Right ventricle myocardium superior (tissue), 1 donor: ENCODE measurements at places on chromosomes 16 and 17. TPM values are rescaled to one million over a fixed set of nuclear protein-coding genes. Genes with fewer than 3 reads are reported as not detected.

DNA sequence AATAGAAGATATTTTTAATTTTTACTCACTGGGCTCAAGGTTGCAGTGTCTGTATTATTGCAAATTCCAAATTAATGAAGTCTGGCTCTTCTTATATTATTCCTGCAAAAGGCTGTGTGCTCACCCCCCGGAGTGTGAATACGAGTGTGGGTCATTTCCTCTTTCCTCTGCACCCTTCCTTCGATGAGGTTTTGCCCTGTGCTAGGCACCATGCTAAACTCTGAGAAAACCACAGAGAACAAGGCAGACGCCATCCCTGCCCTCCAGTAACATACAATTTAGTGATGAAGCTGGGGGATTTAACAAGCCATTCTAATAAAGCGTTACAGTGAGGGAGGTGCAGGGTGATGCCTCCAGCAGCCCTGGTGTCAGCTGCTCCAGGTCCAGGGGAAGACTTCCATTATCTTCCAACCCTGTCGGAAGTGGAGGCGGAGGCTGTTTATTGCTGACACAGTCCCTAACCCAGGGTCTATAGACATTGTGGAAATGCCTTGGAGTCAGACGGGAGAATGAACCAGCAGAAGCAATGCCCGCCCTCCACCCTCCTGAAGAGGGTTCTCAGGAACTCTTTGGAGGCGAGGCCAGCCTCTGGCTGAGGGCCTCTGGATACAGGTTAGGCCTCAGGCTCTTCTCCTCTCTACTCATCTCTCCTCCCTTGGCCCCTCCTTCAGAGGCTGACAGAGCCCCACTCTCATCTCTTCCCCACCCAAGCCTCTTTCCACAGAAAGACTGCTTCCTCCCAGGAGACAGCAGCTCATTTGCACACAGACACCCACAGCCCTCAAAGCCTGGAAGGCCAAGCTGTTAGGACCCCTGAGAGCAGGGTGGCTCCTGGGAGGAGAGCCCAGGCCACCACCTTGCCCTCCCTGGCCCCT lies 2.0 kb upstream of the ACE start:
- DNase-seq: no peak

GRCh38 chr16:66247516-66248481 lies 118.7 kb upstream of the CDH5 start:
- DNase-seq: peak; percentile 88

The SP6 gene
- total RNA-seq: 0.08 TPM

DNA sequence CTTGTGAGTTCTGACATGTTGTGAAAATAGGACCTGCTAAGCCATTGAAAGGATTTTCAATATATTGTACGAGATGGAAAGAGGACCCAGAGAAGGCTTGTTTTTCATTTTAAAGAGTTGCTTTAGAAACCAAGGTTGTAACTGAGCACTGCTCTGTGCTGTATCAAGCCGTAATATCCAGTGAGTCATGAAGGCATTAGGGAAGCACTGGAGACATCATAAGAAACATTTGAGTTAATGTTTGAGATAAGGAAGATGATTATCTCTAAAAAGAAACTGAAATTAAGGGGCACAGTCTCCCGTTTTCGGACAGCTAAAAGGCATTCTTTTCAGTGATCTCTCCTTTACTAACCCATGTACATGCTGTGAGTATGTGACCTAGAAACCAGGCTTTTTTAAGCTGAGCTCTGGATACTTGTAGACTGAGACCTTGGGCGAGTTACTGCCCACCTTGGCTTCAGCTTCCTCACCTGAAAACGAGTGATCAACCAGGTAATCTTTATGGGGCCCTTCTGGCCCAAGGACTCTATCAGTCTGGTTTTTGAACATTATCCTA lies 149.2 kb upstream of the TBX2 start:
- no peak for DNase-seq
